A549 (cell line): ENCODE measurements at places on chromosomes 3 and 15.

DNA sequence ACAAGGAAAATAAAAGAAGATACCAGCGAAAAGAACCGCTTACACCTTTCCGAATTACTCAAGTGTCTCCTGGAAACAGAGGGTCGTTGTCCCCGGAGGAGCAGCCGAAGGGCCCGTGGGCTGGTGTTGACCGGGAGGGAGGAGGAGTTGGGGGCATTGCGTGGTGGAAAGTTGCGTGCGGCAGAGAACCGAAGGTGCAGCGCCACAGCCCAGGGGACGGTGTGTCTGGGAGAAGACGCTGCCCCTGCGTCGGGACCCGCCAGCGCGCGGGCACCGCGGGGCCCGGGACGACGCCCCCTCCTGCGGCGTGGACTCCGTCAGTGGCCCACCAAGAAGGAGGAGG, 325 bp downstream of the ALCAM start:
- no peak for DNase-seq

DNA sequence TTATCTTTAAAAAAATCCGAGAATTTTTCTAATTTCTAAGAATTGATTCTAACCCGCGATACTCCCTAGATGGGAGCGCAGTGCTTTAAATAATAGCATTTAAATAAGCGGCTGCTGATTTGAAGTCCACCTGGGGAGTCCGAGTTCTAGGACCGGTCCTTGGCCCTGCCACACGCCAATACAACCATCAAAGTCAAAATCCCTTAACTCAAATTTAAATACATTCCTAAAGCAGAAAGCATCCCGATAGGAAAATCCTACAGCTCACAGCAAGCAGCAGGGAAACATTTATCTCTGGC, 508 bp upstream of the ECT2 start:
- DNase-seq = no peak

- no peak for DNase-seq
Observed at GRCh38 chr15:38257676-38258075, 5.0 kb downstream of the SPRED1 start.

GRCh38 chr3:179666030-179666429, 13.2 kb downstream of the USP13 start:
- no peak for DNase-seq

DNA sequence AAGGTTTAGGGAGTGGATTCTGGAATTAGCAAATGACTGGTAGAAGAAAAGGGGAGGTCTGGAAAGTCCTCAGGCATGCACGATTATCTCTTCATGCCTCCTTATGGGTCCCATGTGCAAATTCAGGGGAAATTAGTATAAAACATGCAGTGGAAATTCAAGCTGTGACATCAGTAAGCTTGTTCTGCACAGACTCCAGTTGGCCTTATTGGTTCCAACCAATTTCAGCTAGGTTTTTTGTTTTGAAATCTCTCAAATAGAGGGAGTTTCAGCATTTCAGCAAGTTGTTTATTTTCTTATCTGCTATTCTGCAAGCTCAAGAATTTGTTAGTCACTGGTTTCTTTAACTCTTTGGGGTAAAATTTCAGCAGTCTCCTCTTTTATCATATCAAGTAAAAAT, 774 bp upstream of the TMCO5A start:
- DNase-seq = no peak

GRCh38 chr3:25457671-25458419, 29.8 kb downstream of the RARB start:
- peak; percentile 14 for DNase-seq

DNA sequence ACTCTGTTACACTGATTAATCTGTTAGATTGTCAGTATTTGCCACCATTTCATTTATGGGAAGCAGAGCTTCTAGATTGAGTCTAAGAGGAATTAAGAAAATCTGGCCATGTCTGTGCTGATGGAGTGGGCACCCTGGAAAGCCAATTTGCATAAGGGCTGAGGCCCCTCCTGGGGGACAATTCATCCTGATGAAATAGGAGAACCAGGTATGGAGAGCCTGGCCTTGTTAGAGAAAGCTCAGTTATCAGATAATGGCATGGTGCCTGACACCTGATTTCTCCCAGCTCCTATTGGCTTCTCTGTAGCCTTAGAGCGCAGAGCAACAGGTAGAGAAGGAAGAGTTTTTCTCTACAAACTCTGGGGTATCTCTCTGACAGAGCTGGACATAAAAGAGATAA, 114.2 kb downstream of the EBLN2 start:
- no peak for DNase-seq

- DNase-seq = no peak
Observed at GRCh38 chr3:133797396-133798105, 8.1 kb upstream of the SRPRB start.

GRCh38 chr15:99733268-99734039, at the start of gene LYSMD4:
Gene LYSMD4 (minus strand): TSS chr15:99733437. CDS start chr15:99731999, 1,438 bp downstream.
- peak; percentile 94 for DNase-seq

DNA sequence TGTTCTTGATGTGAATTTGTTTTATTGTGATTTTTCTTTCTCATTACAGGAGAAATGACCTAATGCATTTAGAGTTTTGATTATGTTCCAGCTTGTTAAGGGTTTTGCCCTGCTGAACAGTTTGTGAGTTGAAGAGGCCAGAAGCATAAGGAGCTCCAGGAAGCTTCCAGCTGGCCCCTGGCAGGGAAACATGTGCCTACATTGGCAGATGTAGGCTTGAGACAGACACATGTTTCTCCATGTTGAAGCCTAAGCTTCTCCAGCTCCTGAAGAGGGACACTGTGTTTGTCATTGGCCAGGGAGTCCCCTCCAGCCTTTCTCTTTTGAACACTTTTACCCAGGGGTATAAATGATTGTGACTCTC, 88.4 kb downstream of the ASB7 start:
- DNase-seq = no peak

DNA sequence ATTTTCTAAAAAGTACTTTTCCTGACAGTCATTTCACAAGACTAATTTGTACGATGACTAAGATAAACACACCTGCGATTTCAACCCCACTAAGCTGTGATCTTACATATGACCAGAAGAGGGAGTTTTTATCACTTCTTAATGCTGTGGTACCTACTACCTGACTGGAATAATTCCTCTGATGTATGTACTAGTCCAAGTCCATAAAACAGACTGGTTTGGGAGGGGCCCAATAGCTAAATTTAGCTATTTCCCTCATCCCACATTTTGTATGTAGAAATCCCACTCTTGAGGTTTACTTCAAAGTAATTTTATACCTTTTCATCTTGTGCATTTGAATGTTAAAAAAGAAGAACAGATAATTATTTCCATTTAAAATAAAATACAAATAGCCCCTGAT, 49.7 kb upstream of the SCAANT1 start:
- DNase-seq = peak; percentile 58

DNA sequence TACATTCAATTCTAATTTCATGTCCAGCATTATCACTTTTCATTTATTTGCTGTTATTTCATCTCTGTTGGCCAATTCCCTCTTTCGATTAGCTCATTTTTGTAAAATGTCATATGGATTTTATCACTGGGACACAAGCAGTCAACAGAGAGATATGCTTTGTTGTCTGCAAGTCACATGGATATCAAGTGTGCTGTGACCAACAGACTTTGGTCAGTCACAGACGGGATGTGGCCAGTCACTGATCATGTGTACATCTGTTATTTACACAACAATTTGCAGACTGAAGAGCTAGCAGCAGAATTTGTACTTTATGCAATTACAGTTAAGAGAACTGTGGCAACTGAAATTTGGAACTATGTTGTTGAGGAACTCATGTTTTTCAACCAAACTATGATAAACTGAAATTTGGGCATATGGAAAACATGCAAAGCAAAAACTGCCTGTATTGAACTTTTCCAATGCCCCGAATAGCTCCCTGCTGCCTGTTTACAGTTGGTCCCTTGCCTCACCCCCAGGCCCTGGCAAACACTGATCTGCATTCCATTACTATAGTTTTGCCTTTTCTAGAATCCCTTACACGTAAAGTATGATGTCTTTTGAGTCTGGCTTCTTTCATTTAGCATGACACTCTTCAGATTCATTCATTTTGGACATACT, 104.4 kb downstream of the RPL22L1 start:
- DNase-seq = peak; percentile 19

- no peak for DNase-seq
Observed at GRCh38 chr15:90305932-90306331, 40.5 kb downstream of the NGRN start.

DNA sequence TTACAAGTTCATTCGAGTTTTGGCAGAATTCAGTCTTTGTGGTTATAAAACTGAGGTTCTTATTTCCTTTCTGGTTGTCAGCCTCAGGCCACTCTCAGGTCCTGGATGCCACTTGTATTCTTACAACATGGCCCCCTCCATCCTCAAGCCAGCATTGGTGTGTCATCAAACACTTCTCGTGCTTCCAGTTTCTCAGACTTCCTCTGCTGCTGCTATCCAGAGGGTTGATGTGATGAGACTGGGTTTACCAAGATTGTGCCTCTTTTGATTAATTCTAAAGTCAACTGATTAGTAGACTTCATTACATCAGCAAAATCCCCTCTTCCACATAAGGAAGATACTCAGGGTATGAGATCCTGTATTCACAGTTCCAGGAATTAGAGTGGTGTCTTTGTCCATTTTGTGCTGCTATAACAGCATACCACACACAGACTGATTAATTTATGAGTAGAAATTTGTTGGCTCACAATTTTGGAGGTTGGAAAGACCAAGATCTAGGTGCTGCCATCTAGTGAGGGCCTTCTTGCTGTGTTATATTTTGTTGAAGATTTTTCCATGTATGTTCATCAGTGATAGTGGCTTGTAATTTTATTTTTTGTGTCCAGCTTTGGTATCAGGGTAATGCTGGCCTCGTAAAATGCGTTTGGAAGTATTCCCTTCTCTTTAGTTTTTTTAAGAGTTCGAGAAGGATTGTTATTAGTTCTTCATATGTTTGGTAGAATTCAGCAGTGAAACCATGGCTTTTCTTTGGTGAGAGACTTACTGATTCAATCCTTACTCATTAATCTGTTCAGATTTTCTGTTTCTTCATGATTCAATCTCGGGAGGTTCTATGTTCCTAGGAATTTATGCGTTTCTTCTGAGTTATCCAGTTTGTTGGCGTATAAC, 11.1 kb downstream of the LRCH3 start:
- DNase-seq = no peak

DNA sequence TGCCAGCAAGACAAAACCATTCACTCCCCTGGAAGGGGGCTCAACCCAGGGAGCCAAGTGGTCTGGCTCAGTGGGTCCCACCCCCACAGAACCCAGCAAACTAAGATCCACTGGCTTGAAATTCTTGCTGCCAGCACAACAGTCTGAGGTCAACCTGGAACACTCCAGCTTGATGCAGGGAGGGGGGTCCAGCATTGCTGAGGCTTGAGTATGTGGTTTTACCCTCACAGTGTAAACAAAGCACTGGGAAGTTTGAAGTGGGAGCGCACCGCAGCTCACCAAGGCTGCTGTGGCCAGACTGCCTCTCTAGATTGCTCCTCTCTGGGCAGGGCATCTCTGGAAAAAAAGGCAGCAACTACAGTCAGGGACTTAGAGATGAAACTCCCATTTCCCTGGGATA, 81.7 kb downstream of the MSL2 start:
- no peak for DNase-seq

GRCh38 chr3:6640907-6641306, 220.0 kb upstream of the GRM7 start:
- no peak for DNase-seq

GRCh38 chr3:45134758-45135521, 11.2 kb downstream of the CDCP1 start:
- DNase-seq = no peak

GRCh38 chr3:188510366-188510765, 356.4 kb downstream of the LPP start:
- no peak for DNase-seq

GRCh38 chr15:82898961-82899360, 53.6 kb downstream of the HOMER2 start:
- DNase-seq = no peak

DNA sequence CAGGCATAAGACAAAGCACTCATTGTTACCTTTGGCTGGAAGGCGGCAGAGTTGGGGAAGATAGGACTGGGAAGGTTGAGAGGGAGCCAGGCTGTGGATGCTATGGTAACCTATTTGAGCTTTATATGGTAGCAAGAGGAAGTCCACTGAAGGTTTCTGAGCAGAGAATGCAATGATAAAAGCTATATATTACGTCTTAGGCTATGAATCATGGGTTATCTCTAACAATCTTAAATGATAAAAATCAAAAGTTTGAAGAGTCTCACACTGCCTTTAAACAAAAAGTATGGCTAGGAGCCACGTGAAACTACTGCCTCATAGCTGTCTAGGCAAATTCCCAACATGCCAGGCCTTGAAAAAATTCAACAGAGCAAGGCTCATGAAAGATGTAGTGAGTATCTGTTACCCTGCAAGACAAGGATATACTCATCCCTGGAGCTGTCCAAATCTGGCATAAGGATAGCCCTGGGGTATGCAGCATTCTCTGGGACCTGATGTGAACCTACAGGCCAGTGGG, 4.1 kb downstream of the P3H2 start:
- no peak for DNase-seq

GRCh38 chr3:9222956-9223639, 26.3 kb downstream of the SRGAP3 start:
- no peak for DNase-seq

- DNase-seq = peak; percentile 46
Observed at GRCh38 chr3:58824285-58824684, 157.7 kb upstream of the FAM3D start.

DNA sequence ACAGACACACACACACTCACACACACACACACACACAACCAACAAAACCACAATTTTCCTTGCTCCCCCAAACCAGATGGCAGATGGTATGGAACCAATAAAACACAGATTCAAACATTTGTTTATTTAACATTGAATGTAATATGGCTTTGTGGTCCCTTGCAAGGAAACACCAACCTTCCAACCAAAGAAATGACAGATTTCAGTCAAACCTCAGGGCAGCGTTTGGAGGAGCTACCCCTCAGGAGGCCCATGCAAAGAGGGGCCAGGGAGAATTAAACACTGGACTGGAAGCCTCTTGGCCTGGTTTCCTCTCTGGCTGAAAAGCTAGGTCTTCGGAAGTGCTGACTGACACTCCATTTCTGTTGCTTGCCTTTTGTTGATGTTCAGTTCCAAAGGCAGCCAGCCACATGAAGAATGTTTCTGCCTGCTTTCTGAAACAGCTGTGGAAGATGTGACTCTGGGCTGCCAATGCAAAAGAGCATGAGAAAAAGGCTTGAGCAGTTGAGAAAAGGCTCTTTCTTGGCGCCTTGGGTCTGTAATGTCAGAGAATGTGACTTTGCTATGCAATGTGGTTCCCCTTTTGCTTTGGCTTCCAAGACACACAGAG, 296.1 kb downstream of the RPLP1 start:
- DNase-seq = no peak

GRCh38 chr3:152779653-152780052, 55.3 kb upstream of the P2RY1 start:
- DNase-seq = no peak

- no peak for DNase-seq
Observed at GRCh38 chr3:108292905-108293328, 3.4 kb upstream of the HHLA2 start.
